Stimulated activated CD8-positive, alpha-beta memory T cell treated with anti-CD3 and anti-CD28 coated beads, Interleukin-7, amount 100 ng/mL, for 1 hour (primary cell): ENCODE measurements at places on chromosomes 12 and 14.

DNA sequence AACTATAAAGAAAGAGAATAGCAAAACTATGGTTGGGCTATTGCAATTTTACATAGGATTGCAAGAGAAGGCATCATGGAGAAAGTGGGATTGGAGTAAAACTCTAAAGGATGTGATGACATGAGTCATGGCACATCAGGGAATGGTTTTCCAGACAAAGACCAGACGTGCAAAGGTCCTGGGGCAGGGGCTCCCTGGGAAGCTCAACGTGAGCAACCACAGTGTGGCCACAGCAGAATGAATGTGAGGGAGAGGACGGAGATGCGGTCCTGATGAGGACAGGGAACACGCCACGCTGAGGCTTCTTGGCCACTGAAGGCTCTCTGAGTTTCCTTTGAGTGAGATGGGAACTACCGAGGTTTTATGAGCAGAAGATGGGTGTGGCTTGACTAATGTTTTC, 38.2 kb downstream of the FZD10 start:
- DNase-seq: no peak

GRCh38 chr12:124673801-124674617, 106.6 kb upstream of the NCOR2 start:
- no peak for DNase-seq

- no peak for DNase-seq
These were observed 5.8 kb upstream of the NRXN3 start for GRCh38 chr14:78164226-78164853.

DNA sequence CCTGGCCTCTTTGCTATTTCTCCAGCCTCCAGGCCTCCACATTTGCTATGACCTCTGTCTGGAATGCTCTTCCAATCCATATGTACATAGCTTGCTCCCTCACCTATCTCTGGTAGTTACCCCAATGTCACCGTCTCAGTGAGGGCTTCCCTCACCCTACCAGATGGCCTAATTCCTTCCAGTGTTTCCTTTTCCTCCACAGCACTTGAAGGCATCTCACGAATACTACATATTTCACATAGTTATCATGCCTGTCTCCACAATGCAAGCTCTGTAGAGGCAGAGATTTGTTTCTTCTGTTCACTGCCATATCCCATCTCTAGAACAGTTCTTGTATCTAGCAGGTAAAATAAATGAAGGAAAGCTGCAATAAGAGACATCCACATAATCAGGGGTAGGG, 21.3 kb upstream of the HSP90B1 start:
- DNase-seq: no peak

- no peak for DNase-seq
These were observed 12.4 kb upstream of the KCNK13 start for GRCh38 chr14:90049390-90049789.

DNA sequence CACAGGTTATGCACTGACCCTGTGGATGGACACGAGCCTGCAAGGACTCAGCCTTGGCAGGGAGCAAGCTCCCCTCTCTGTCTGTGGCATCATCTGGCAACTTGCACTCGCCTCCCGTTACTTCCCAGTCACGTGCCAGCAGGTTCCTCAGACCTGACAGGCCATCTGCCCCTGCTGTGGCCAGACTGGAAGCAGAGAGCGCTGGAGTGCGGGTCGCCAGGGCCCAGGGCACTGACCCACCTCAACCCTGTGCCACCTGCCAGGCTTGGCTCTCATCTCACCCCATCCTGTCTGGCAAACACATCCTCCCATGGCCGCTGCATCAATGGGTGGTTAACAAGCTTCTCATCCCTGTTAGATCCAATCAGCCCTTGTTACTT, 28.4 kb downstream of the SLC6A12 start:
- DNase-seq: no peak

DNA sequence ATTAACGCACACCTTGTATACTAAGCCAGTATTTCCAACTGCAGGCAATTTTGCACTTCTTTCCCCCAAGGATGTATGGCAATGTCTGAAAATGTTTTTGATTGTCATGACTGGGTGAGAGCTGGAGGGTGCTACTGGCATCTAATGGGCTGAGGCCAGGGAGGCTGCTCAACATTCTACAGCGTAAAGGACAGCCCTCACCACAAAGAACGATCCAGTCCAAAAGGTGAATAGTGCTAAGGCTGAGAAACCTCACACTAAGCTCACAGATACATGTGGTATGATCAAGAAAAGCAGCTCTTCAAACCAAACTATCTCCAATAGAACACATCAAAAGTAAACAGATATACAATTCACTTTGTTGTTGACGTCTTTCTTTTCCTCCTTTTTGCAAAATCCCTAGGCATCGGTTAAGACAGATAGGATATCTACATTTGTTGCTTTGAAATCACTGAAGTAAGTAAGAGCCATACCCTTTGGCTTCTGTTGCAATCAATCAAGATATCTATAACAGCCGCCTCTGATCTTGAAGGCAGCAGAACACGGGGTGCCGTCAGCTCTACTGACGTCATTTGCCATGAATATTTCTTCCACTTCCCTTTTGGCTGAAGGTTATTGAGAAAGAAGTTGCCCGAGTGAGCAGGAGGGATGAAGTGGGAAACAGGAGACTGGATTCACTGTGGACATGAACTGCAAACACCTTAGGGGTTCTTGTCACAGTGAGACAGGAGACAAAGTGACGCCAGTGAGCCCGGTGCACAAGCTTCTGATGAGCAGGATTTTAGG, 218.3 kb downstream of the FOXN3 start:
- no peak for DNase-seq

DNA sequence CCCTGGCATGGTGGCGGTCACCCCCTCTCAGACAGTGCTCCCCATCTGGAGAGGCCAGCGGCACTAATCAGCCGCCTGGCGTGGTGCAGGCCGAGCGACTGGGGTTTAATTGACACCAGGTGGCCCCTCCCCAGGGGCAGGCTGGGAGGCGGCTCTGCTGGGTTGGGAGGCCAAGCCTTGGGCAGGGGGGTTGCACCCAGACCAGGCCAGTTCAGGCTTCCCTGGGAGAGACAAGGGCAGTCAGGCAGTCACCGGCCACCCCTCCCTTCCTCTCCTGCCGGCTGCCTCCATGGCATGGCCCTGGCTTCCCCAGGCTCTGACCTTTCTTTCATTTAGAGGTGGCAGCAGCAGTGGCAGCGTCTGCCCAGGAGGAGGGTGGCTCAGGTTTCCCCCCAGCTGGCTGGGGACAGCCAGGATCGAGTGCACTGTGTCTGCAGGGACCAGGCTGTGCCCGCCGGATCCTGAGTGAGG, 78.1 kb upstream of the NOS1 start:
- no peak for DNase-seq

GRCh38 chr14:50366589-50366988, 30.1 kb downstream of the CDKL1 start:
- DNase-seq: no peak

- no peak for DNase-seq
These were observed 79.2 kb downstream of the DAD1 start for GRCh38 chr14:22509751-22510300.

GRCh38 chr12:82481954-82482353, 123.6 kb downstream of the METTL25 start:
- no peak for DNase-seq

DNA sequence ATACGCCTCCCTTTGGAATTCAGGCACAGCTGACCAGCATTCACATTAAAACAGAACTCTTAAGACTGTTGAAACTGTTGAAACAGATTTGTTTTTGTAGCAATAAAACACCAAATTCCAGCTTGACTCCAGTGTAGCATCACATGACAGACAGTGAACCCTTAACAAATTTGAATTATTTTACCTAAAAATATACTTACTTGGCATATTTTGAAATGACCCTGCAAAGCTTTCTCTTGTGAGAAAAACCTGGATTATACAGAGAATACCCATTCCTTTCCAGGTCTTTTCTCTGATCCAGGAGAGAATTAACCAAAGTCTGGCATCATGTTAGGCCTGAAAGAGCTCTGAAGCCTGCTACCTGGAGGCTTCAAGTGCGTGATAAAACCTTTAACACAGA, 410.3 kb downstream of the FOXG1 start:
- no peak for DNase-seq

DNA sequence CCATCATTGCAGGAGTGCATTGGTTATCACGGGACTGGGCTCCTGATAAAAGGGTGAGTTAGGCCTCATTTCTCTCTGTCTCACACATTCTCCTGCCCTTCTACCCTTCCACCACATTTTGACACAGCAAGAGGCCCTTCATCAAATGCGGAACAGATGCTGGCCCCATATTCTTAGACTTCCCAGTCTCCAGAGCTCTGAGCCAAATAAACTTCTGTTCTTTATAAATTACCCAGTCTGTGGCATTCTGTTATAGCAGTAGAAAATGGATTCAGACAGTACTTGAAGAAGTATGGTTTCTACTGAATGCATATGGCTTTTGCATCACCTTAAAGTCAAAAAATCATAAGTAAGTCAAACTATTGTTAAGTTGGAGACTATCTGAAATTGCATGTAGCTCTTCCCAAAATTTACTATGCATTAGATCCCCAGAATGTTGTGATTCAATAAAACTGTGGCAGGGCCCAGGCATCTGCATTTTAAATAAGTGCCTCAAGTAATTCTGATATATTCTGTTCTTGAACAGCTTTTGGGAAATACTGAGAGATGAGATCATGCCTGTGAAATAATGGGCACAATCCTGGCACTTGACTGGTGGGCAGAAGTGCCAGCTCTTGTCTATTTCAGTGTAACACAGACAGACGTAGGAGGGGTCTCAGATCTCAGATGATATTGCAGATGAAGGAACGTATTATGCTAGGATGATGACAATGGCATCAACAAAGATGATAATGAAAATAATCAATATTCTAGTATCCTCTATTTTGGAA, 68.2 kb downstream of the E2F7 start:
- DNase-seq: no peak

DNA sequence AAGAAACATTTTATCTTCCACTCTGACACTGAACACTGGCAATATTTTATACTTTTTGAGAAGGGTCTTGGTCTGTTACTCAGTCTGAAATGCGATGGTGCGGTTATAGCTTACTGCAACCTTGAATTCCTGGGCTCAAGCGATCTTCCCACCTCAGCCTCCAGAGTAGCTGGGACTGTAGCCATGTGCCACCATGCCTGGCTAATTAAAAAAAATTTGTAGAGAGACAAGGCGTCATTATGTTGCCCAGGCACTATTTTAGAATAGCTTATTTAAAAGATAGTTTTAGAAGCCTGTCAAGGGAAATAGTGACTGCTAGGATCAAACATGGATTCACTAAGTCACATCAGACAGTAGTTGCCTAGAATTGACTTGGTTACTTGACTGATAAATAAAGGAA, 5.9 kb downstream of the ERC1 start:
- DNase-seq: no peak

DNA sequence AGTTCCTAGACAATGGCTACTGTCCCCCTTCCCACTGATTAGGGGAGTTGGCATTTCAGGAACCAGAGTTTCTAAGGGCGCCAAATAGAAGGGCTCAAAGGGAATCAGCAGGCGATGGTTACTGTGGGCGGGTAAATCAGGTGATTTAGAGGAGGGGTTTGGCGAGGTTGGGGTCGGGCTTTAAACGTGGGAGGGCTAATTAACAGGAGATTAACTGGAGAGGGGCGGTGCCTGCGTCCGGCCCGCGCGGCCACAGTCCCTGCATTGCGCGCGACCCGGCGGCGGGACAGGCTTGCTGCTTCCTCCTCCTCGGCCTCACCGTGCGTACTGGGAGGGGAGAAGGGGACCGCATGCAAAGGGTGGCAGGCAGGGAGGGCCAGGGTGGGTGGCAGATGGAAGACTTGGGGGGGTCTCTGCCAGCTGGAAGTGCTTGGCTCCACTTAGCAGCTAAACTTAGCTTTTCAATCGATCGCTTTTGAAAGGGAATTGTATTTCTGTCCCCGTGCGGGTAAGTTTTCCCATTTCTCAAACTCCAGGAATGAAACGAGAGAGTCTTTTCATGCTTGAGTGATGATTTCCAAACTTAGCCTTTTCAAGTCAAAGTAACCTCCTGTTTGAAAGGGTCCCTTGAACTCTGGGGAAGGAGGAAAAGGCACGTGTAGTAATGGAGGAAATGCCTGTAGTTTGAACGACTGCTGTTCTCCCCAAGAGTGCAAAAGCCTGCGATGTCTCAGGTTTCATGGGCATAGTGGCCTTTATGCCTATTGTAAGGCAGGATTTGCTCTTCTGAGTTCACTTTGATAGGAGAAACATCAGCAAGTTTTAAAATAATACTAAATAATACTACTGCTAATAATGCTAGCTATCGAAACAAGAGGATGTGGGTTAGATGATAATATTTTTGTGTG, at the start of gene MGST1:
MGST1 (plus strand) TSS at position 255 of the 908 bp plus-strand sequence. CDS start 6,608 bp downstream, outside the sequence.
- DNase-seq: no peak

DNA sequence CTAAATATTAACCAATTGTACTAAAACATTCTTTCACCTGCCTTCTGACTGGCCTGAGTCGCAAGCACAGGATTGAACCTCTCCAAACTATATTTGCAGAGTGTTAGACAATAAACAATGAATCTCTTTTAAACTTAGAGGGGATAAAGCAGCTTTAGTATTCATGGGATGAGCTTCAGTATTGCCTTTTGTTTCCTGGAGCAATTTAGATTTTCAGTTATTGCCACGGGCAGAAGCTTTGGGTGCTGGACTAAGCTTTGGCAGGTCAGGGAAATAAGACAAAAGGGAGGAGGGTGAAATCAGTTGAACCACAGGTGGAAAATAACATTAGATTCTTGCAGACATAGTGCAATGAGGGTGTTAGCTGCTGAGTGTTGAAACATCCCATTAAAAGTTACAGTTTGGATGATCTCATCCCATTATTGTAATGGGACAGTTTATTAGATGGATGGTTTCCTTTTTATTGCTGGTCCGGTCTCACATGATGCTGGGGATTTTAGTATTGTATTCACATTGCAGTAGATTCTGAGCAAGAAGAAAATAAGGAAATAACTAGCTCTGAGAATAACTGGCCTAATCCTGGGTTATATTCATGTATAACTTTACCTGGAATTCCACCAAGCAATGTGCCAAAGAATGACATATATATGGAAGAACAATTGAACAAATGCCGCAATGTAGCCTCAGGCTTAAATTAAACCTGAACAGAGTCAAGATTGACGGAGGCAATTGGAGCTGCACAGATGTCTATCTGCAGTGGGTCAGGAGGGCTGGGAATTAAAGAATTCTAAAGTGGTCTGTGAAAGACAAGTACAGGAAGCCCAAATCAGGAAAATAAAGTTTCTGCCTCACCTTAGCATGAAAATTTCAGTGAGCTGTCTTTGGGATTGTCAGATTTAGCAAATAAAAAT, 1092.8 kb upstream of the SEL1L start:
- no peak for DNase-seq

DNA sequence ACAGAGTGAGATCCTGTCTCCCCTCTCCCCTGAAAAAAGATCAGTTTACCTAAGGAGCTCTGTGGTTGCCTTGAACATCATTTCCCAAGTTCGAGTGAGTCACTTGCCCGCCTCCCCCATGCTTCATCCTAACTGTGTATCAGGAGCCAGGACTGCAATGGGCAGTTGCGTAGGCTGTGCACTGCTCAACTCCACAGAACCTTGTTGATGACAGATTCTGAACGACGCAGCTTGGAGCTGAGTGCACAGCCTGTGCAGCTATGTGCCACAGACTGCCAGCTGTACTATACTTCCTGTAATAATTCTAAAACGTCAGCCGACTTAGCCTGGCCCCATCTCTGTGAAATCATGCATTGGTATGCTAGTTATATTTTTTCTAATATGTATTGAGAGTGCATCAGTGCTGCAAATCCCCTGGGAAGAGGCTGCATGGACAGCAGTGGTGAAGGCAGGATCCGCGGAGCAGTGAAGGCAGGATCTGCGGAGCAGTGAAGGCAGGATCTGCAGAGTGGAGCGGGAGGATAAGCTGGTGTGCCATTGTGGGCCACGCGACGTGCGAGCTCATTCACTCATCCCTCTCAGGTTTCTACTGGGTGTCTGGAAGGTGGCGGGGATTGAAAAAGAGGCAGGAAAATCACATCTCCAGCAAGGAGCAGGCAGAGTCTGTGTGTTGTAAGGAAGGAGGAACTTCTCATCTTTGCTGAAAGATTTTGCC, 80.8 kb downstream of the GALNT9 start:
- DNase-seq: no peak
